Stimulated activated CD4-positive, alpha-beta T cell treated with anti-CD3 and anti-CD28 coated beads, Interleukin-12 subunit alpha, Interleukin-12 subunit beta, amount 100 ng/mL, for 24 hours (primary cell): ENCODE measurements at places on chromosomes 7 and 10.

- no peak for DNase-seq
Measured at GRCh38 chr10:60560451-60560850, 170.8 kb upstream of the ANK3 start.

DNA sequence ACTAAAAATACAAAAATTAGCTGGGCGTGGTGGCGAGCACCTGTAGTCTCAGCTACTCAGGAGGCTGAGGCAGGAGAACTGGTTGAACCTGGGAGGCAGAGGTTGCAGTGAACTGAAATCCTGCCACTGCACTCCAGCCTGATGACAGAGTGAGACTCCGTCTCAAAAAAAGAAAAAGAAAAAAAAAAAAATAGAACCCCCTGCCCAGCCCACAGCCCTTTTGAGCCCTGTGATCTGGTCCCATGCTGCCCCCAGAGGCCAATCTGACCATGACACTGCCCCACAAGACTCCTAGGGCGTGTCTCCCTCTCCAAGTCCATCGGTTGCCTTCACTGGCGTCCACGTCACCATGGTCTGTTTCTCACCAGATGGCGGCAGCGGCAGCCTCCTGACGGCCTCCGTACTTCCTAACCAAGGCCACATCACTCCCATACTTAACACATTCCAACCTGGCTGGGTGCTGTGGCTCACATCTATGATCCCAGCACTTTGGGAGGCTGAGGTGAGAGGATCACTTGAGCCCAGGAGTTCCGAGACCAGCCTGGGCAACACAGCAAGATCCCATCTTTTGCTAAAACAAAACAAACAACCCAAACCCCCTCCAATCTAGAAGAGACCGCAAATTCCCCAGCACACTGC lies 18.0 kb downstream of the STX1A start:
- no peak for DNase-seq

GRCh38 chr7:50552921-50553320 lies 12.3 kb downstream of the DDC start:
- DNase-seq, result no peak

DNA sequence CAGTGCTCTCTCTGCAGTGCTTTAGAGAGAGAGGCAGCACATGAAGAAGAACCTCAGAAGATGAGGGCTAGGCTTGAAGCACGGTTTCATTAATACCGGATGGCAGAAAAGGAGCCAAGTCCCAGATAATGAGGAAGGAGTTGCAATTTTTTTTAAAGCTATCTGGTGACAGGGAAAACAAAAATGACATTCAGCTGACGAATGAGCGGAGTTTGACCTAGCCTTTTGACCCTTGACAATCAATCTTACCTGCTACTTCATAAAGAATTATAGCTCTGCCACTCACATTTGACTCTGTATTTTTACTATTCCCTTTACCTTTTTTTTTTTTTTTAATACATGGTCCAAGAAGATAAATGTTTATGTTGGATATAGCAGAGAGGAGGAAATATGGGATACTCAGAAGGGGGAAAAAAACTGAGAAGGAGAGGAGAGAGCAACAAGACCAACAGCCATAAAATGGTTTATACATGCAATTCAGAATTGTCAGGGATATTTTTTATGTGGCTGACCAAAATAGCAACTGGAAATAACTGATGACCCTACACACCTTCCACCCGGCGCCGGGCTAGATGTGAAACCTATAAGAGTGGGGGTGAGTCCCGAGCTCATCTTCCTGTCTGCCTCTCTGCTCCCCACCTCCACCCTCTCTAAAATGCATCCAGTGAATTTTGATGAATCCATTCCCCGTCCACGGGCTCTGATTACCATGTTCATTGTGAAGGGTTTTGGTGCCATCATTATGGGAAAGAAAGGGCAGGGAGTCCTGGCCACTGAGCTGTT lies 274.4 kb upstream of the YAE1 start:
- no peak for DNase-seq

DNA sequence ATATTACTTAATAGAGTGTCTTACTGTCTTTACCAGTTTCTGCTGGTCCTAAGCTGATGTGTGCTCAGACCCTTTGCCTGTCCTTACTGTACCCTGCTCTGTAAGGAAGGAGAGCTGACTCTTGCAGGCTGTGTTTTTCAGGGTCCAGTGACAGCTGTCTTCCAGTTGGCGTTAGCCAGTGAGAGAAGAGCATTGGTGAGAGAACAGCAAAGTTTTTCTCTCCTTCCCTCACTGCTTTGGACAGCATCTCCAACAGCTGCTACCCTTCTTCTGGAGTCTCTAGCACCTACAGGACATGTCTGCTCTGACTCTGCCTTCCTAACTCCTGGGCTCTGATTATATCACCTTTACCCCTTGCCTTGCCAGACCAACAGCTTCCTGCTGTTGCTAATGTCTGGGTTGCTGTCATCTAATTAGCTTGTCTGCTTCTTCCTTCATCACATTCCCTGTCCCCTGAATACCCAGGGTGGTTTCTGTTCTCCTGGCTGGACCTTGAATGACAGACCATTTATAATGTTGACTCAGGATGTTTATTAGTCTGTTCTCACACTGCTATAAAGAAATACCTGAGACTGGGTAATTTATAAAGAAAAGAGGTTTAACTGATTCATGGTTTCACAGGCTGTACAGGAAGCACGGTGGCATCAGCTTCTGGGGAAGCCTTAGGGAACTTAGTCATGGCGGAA lies 23.5 kb upstream of the PANK1 start:
- DNase-seq, result no peak

DNA sequence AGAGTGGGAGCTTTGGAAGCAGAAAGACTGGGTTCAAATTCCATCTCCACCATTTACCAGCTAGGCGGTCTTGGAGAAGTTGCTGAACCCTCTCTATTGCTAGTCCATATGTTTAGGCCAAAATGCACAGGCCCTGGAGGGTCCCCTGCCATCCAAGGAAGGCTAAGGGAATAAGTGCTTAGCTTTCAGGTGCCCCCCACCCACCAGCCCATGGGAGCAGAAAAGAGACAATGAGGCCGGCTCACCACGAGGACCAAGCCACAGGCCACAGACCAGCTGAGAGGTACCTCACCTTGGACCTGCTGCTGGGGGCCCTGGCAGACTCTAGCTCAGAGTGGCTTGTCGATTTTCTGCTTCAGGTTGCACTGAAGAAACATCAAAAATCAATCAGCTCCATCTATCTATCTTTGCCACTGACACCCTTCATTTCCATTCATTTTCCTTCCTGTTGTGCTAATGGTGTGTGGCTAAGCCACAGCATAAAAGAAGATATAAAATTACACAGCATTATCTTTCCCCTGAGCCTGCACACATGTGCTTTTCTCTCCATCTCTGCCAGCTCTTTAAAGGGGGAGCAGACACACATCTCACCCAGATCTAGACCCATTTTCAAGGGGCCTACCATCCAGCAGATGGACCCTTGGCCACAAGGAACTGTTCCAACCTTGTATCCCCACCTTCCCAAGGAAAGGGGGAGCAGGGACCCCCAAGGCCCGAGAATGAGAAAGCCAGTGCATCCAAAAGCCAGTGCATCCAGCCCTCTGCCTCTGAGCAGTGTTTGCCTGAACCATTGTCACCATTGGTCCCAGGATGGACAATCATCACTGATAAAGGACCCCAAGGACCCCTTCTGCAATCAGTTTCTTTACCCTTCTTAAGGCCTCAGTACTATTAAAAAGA lies 65.4 kb downstream of the GRID1 start:
- DNase-seq, result no peak

DNA sequence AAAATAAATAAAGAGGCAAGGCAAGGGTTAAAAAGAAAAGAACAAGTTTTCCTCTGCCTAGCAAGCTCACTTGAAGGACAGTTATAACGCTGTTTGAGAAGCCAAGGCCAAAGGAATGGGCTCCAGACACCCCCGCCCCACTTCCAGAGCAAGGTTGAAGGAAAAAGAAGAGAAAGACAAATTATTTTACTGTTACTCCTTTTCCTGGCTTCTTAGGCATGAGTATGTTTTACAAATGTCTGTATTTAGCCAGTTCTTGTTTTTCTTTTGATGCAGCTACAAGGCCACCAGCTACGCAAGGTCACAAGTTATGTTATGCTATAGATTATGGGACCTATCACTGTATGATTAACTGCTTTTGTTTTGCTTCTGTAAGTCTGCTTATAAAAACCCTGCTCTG lies 94.6 kb downstream of the ZNF22 start:
- DNase-seq, result no peak

GRCh38 chr7:107501593-107501992 lies 31.7 kb downstream of the GPR22 start:
- DNase-seq, result no peak

GRCh38 chr10:52609071-52609470 lies 163.5 kb downstream of the MBL2 start:
- DNase-seq, result no peak

DNA sequence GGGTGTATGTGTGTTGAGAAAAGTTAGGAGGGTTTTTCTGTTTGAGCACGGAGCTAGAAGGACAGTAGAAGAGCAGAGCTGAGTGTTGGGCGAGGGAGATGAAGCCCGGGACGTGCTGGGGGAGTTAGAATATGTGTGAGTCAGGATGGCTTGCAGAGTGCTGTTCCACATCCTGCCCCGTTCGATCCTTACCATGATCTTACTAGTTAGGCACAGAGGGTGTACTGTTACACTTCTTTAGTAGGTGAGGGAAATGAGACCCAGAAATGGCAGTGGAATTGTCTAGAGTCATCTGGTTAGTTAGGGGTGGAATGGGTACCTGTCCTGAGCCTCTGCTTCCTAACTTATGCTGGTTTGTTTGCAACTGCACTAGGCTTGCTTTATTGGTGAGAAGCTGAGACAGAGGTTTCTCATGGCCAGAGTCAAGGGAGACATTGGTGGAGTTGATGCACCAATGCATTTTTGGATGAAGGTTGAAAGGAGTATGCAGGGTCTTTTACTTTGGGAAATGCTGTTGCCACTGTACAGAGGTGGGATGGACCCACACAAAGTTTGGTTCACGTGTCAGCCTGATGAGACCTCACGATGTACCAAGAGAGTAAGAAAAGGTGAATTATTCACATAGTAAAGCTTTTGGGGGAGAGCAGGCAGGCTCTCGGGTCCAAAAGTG lies 42.4 kb downstream of the CCNY start:
- DNase-seq, result no peak

DNA sequence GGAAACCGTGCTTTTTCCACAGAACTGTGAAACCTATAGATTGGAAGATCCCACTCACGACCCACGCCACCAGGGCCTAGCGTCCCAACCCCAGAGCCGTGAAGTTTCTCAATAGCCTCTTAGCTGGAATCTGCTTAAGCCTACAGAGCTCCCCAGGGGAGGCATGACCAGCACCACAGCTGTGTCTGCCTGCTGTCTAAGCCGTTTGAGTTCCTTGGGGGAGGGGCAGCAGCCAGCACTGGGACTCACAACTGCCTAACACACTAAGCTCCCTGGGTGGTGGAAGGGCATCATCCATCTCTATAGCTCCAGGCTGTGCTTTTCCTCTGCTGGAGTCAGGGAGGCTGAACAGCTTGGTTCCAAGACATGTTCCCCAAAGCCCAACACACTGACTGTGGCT lies 26.0 kb upstream of the TMEM140 start:
- no peak for DNase-seq
